SK-N-SH (cell line): ENCODE measurements at places on chromosomes 1 and 21. TPM values are rescaled to one million over a fixed set of nuclear protein-coding genes. Genes with fewer than 3 reads are reported as not detected.

GRCh38 chr1:235295902-235296350 lies 32.1 kb downstream of the ARID4B start:
- no peak overlapping the region for H3K4me3 ChIP-seq
- no peak overlapping the region for H3K27ac ChIP-seq
- H3K4me1 ChIP-seq = no peaks in the 10 kb centered on the region; the same call in 1 of the 2 replicates
- H3K36me3 ChIP-seq = no peaks in the 10 kb centered on the region

GRCh38 chr1:116847688-116848531 lies 61.8 kb upstream of the PTGFRN start:
- no peak for DNase-seq
- H3K4me1 ChIP-seq = no peaks in the 10 kb centered on the region
- no peaks in the 10 kb centered on the region for H3K27me3 ChIP-seq
- no peak overlapping the region for H3K4me3 ChIP-seq

DNA sequence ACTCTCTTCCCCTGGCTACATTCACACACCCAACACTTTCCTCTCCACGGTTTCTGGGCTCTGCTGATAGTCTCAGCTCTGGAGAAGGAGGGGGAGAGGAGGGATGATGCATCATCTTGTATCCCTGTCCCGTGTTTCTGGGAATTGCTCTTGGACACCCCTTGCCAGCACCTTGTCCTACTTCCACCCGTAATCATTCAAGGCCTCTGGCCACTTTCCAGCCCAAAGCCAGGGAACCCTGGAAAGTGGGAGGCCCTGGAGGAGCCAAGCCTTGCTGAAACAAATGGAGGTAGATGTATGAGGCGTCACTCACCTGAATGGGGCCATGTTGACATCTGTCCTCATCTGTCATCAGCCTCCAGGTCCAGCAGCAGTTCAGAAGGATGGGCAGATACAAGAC lies 4.4 kb downstream of the PLEKHO1 start:
- no peak for DNase-seq
- H3K36me3 ChIP-seq = peaks cover 57% of the 10 kb centered on the region
- H3K27ac ChIP-seq = peak overlapping the region; percentile 50; the same call in 1 of the 2 replicates
- H3K4me3 ChIP-seq = no peak overlapping the region
- H3K27me3 ChIP-seq = no peaks in the 10 kb centered on the region

The EPHA8 gene
- 0.02 and 0.18 TPM in 2 replicates for polyA plus RNA-seq

- H3K36me3 ChIP-seq = peaks cover 62% of the 10 kb centered on the region
- H3K27me3 ChIP-seq = no peaks in the 10 kb centered on the region
- peak overlapping the region; percentile 74; the same call in 1 of the 2 replicates for H3K27ac ChIP-seq
- H3K4me3 ChIP-seq = no peak overlapping the region; the same call in 1 of the 2 replicates
- H3K4me1 ChIP-seq = peaks cover 30% of the 10 kb centered on the region
Measured at GRCh38 chr1:201849372-201850052, 20.6 kb downstream of the IPO9 start.

- DNase-seq = no peak
- H3K36me3 ChIP-seq = no peaks in the 10 kb centered on the region
- no peak overlapping the region for H3K4me3 ChIP-seq
- no peak overlapping the region for H3K27ac ChIP-seq
- H3K27me3 ChIP-seq = no peaks in the 10 kb centered on the region
Measured at GRCh38 chr1:17210176-17210575, 5.2 kb downstream of the PADI1 start.

DNA sequence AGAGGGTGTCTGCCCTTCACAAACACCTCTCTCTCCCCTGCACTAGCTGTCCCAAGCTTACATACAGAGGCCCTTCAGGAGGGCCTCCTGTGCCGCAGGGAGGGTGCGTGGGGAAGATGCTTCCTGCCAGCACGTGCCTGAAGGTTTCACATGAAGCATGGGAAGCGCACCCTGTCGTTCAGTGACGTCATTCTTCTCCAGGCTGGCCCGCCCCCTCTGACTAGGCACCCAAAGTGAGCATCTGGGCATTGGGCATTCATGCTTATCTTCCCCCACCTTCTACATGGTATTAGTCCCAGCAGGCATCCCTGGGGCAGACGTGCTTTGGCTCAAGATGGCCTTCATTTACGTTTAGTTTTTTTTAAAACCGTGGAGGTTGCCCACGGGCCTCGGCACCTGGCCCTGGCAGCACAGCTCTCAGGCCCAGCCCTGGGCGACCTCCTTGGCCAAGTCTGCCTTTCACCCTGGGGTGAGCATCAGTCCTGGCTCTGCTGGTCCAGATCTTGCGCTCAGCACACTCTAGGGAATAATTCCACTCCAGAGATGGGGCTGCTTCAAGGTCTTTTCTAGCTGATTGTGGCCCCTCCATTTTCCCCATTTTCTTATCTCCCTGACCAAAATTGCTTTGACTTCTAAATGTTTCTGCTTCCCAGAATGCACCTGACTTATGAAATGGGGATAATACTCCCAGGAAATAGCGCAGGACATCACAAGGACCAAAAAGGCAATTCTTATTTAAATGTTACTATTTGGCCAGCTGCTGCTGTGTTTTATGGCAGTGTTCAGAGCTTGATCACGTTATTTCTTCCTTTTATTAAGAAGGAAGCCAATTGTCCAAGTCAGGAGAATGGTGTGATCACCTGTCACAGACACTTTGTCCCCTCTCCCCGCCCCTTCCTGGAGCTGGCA lies 6.1 kb downstream of the NPPA start:
- no peak overlapping the region for H3K4me3 ChIP-seq
- peaks cover 35% of the 10 kb centered on the region for H3K4me1 ChIP-seq
- DNase-seq = peak; percentile 56
- no peaks in the 10 kb centered on the region for H3K27me3 ChIP-seq
- H3K27ac ChIP-seq = no peak overlapping the region
- H3K36me3 ChIP-seq = peaks cover 39% of the 10 kb centered on the region

- H3K36me3 ChIP-seq = peaks cover 2% of the 10 kb centered on the region; the same call in 1 of the 2 replicates
- H3K4me1 ChIP-seq = no peaks in the 10 kb centered on the region; the same call in 1 of the 2 replicates
- no peaks in the 10 kb centered on the region for H3K27me3 ChIP-seq
- DNase-seq = no peak
- H3K27ac ChIP-seq = no peak overlapping the region
- no peak overlapping the region for H3K4me3 ChIP-seq
Measured at GRCh38 chr1:61399199-61399598, 316.8 kb downstream of the NFIA start.

DNA sequence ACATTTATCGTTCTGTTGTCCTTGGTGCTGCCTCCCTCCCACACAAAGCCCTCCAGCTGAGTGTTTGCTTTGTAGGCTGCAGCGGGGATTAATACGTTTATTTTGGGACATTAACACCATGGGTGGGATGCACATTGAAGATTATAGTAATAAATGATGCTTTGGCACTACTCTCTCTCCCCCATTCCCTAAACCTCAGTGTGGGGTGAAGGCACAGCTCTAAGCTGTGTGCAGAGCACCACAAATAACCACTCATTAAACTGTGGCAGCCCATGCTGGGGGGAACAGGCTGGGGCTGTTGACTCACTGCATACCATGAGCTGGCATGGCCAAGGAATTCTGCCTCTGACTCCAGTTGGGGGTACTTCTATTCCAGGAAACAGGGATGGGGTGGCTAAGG lies 7.7 kb downstream of the PCP4L1 start:
- no peak overlapping the region for H3K4me3 ChIP-seq
- 0 out of 2 replicates have a peak, but pooled peaks cover 4% of the 10 kb centered on the region for H3K27me3 ChIP-seq
- H3K27ac ChIP-seq = no peak overlapping the region
- peaks cover 12% of the 10 kb centered on the region for H3K4me1 ChIP-seq

The RAB3B gene
- 10.2 and 12.4 TPM in 2 replicates for polyA plus RNA-seq

The FGR gene
- not detected in 2 replicates for polyA plus RNA-seq

DNA sequence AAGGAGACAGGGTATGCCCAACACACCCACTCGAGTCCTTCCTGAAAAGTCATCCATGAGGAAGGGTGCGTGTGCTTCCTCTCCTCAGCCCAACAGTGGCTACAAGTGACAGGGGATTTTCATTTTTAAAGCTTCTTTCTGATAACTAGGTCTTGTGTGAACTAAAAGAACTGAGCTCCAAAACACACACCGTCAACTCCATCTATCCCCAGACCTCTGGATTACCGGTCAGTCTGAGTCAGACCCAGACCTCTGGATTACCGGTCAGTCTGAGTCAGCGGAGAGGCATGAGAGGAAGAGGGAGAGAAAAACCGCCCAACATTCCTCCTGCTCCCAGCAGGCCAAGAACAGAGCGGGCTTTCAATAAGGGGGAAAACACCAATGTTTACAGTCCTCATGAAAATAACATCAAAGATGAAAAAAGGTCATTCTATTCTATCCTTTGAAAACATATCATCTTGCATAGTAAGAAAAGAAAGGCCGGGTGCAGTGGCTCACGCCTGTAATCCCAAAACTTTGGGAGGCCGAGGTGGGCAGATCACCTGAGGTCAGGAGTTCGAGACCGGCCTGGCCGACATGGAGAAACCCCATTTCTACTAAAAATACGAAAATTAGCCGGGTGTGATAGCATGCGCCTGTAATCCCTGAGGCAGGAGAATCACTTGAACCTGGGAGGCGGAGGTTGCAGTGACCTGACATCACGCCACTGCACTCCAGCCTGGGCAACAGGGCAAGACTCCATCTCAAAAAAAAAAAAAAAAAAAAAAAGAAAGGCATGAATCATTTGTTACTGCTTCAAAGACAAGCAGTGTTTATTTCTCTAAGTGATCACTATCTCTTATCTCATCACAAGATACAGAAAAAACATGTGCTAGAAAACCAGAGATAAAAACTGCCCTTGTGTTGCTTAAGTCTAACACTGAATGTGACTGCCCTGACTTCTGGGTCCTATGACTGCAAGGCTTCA lies 3.4 kb downstream of the PTTG1IP start:
- H3K4me1 ChIP-seq = peaks cover 57% of the 10 kb centered on the region
- H3K27me3 ChIP-seq = no peaks in the 10 kb centered on the region
- no peak for DNase-seq
- peak overlapping the region; percentile 90 for H3K27ac ChIP-seq

GRCh38 chr1:173353350-173353749 lies 123.8 kb upstream of the PRDX6 start:
- no peaks in the 10 kb centered on the region for H3K27me3 ChIP-seq
- H3K4me3 ChIP-seq = no peak overlapping the region
- no peak for DNase-seq
- no peaks in the 10 kb centered on the region; the same call in 1 of the 2 replicates for H3K4me1 ChIP-seq

DNA sequence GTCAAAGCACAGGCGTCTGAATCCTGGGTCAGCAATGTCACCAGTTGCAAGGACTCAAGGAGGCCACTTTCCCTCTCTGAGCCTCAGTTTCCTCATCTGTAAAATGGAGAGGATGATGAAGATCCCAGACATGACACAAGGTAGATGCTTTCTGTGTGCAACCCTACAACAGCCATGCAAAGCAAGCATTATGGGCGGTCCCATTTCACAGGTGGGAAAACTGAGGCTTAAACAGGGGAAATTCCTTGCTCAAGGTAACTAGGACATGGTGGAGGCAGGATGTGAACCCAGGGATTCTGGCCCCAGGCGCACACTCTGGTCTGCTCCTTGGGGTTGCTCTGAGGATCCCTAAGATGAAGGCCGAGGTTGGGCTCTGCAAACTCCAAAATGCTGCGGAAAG lies 311.0 kb downstream of the PTPRU start:
- no peaks in the 10 kb centered on the region for H3K4me1 ChIP-seq
- H3K27me3 ChIP-seq = no peaks in the 10 kb centered on the region
- H3K4me3 ChIP-seq = no peak overlapping the region
- H3K36me3 ChIP-seq = no peaks in the 10 kb centered on the region
- H3K27ac ChIP-seq = no peak overlapping the region
